Glutamatergic neuron (in vitro differentiated cells): ENCODE measurements at places on chromosomes 7 and 10. TPM values are rescaled to one million over a fixed set of nuclear protein-coding genes. Genes with fewer than 3 reads are reported as not detected.

LYZL1 gene
- not detected for total RNA-seq

RELN gene
- total RNA-seq = 5.7 TPM

THSD7A gene
- 211 TPM for total RNA-seq

AS3MT gene
- 8.3 TPM for total RNA-seq

ANKRD1 gene
- total RNA-seq = not detected

DDC gene
- total RNA-seq = 3.8 TPM
